CD4-positive, CD25-positive, alpha-beta regulatory T cell (primary cell): ENCODE measurements at places on chromosomes 1 and 21.

GRCh38 chr1:224543453-224543852, 72.7 kb upstream of the CNIH3 start:
- DNase-seq, result no peak
- H3K4me3 ChIP-seq, result no peak overlapping the region
- H3K36me3 ChIP-seq, result no peaks in the 10 kb centered on the region
- no peaks in the 10 kb centered on the region for H3K27me3 ChIP-seq
- H3K27ac ChIP-seq, result no peak overlapping the region
- no peaks in the 10 kb centered on the region for H3K4me1 ChIP-seq

DNA sequence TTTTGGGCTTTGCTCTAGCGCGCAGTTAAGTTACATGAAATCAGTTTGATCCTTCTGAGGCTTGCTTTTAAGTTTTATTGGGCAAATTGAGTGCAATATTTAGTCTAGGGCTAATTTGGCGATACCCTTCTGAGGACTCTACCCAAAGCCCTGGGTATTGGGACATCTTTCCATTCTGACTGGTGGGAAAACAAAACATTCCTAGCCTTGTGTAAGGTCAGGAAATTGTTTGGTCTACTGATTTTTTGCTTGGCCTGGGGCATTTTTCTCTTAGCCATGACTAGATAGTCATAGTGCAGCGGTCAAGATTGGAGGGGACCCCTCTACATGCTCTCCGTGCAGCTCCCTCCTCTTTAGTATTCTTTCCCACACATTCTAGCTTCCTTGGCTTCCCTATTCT, 189.6 kb upstream of the PTGFR start:
- no peak overlapping the region for H3K4me3 ChIP-seq
- H3K36me3 ChIP-seq, result no peaks in the 10 kb centered on the region
- no peaks in the 10 kb centered on the region for H3K27me3 ChIP-seq
- H3K27ac ChIP-seq, result no peak overlapping the region
- DNase-seq, result no peak

DNA sequence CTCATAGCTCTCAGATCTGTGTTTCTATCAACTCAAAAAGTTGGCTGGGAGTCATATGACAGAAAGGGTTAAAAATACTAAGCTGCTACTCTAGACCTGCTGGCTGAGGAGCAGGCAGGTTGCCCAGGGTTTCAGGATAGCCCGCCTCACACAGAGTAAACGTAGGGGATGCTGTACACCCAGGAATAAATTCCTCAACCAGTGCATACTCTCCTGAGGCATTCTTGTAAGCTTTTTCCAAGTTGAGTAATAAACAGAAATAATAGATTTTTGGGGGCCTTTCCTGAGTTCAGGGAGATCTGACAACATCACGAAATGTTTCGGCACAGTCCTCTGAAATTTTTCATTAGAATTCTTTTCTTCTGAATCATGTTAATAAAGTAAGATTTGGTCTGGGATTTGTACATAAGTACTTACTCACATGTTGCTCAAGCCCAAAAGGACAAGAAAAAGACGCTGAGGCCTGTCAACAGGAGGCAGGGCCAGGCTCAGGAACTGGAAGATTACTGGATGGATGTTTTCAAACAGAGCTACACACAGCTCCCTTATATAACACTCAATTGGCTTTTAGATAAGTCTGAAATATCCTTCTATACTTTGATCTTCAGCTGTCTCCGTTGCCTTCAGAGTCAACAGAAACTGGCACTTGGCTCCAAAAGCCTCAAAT, 41.0 kb downstream of the TGFBR3 start:
- no peaks in the 10 kb centered on the region for H3K4me1 ChIP-seq
- H3K27ac ChIP-seq, result no peak overlapping the region
- H3K4me3 ChIP-seq, result no peak overlapping the region
- no peaks in the 10 kb centered on the region for H3K36me3 ChIP-seq
- no peaks in the 10 kb centered on the region for H3K27me3 ChIP-seq

GRCh38 chr1:222334026-222334680, 213.8 kb downstream of the HHIPL2 start:
- no peak overlapping the region for H3K27ac ChIP-seq
- H3K36me3 ChIP-seq, result no peaks in the 10 kb centered on the region
- H3K27me3 ChIP-seq, result no peaks in the 10 kb centered on the region
- H3K4me1 ChIP-seq, result no peaks in the 10 kb centered on the region
- DNase-seq, result no peak

DNA sequence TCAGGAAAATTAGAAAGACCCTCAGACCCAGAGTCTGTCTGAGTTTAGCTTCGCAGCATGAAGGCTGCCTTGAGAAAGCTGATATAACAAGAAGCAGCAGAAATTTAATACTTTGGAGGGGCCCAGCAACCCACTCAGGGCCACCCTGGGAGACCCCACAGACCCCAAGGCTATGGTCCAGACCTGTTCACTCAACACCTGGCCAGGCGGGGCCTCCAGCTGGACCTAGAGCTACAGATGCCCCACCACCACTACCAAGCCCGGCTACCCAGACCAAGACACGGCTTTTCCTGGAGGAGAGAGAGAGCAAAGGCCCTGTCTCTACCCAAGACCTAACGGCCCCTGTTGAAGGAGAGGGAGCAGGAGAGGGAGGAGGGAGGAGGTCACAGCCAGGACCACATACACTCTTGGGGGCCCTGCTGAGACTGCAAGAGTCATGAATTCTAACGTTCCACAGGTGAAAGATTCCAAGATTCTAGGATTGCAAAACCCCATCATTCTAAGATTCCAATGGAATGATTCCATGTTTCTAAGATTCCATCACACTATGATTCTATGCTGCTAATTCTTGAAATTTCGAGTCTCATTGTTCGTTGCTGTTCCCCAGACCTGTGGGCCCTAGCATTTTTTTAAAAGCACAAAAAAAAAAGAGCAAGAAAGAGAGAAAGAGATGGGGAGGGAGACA, 53.2 kb downstream of the LACTBL1 start:
- H3K4me3 ChIP-seq, result no peak overlapping the region
- H3K27me3 ChIP-seq, result no peaks in the 10 kb centered on the region
- no peak for DNase-seq

DNA sequence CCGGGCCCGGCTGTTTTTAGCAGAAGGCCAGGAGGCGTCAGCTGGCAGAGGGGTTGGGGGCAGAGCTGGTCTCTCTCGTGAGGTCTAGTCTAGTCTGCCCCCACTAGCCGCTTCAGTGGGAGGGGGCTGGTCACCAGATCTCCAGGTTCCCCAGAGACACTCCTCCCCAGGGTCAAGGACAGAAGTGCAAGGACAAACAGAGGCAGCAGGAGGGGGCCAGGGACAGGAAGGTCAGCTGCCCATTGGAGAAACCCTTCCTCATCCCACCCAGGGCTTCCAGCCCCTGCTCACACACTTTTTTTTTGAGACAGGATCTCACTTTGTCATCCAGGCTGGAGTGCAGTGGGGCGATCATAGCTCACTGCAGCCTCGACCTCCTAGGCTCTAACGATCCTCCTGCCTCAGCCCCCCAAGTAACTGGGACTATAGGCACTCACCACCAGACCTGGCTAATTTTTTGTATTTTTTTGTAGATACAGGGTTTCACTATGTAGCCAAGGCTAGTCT, 10.0 kb downstream of the FAM229A start:
- no peak overlapping the region for H3K4me3 ChIP-seq
- H3K27ac ChIP-seq, result peak overlapping the region; percentile 77
- no peak for DNase-seq
- no peaks in the 10 kb centered on the region for H3K36me3 ChIP-seq

GRCh38 chr1:94009304-94009703, 100.1 kb upstream of the GCLM start:
- no peaks in the 10 kb centered on the region for H3K4me1 ChIP-seq
- no peak overlapping the region for H3K4me3 ChIP-seq
